CD4-positive, alpha-beta T cell treated with Interleukin-15 for 4 hours (primary cell): ENCODE measurements at places on chromosomes 5 and 9.

- no peak for DNase-seq
Observed at GRCh38 chr5:147968855-147969254, 62.5 kb upstream of the C5orf46 start.

GRCh38 chr9:228929-229695, 14.4 kb downstream of the DOCK8 start:
- no peak for DNase-seq

GRCh38 chr9:96875461-96876142, 21.3 kb upstream of the ZNF782 start:
- peak; percentile 31 for DNase-seq

DNA sequence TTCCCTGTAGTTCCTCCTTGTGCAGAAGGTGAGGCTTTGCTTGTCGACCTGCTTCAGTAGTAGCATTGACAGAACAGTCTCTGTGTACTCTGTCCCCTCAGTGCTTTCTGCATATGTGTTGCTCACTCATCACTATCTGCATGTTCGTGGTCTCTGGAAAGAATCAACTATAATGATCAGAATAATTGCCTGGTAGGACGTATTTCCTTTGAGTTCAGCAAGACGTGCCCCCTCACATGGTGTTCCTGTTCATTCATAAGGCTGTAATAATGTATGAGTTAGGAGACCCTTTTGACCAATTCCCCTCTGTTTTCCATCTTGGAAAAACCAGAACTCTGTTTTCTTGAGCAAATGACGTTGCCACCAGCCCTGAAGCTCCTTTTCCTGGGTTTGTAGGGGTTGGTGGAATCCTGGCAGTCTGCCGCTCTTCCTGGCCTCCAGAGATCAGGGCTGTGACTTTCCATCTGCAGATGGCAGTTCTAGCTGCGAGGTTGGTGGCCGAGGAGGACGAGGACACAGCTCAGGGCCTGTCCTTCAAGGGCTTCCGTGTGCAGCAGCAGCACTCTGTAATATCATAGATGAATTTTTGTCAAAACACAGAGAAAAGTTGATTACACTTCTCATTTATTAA, 61.9 kb downstream of the EXOSC2 start:
- no peak for DNase-seq

- no peak for DNase-seq
Observed at GRCh38 chr9:120711354-120711753, 2.9 kb downstream of the MEGF9 start.

- DNase-seq, result no peak
Observed at GRCh38 chr5:134437847-134438581, 26.3 kb upstream of the CDKN2AIPNL start.

GRCh38 chr5:115180165-115180709, 10.5 kb upstream of the TRIM36 start:
- peak; percentile 14 for DNase-seq

GRCh38 chr5:149002761-149003689, 59.8 kb downstream of the SH3TC2 start:
- DNase-seq, result no peak

GRCh38 chr5:57298985-57299491, 125.2 kb downstream of the GPBP1 start:
- DNase-seq, result peak; percentile 80

- peak; percentile 85 for DNase-seq
Observed at GRCh38 chr9:89602978-89603766, 1.6 kb upstream of the GADD45G start.
